ENCODE measurements at places on chromosomes 4 and X. TPM values are rescaled to one million over a fixed set of nuclear protein-coding genes. Genes with fewer than 3 reads are reported as not detected.
A peak's percentile ranks its signal among the peaks of the same experiment; 100 is the strongest.

MAB21L2 gene
- total RNA-seq, result not detected

GRCh38 chrX:54819201-54819600 lies 11.7 kb downstream of the MAGED2 start:
- DNase-seq, result no peak
- H3K4me3 ChIP-seq, result no peak overlapping the region
- no peaks in the 10 kb centered on the region for H3K27me3 ChIP-seq

DNA sequence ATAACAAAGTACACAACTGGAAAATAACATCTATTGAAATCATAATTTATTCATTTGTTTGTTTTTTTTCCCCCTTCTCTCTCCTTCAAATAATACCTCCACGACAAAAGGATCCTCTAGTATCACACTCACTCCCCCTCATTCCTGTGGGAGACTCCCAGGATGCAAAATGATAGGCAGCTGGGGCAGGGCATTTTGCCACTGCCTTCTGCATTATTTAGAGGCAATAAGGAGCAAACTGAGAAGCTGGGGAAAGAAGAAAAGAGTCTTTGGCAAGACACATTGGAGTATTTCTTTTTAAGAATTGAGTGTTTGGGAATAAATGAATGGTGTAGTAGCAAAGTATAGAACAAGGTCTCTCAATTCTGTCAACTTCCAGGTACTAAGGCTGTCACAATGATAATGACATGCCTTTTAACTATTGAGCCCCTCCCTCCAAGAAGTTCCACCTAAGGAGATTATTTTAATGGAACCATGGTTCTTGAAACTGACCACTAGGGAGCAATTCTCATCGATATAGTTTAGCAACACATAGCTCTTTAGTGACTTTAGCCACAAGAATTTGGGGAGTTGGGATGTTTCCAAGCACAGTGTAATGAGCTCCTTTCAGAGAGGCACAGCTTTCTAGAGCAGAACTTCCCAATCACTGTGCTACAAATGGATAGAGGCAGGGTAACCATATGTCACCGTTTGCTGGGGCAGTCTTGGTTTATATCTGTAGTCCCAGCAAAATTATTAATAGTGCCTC lies 303.3 kb downstream of the FRMPD4 start:
- H3K27ac ChIP-seq, result no peak overlapping the region
- H3K4me1 ChIP-seq, result no peaks in the 10 kb centered on the region
- no peak for DNase-seq
- no peak overlapping the region for H3K4me3 ChIP-seq
- no peaks in the 10 kb centered on the region for H3K36me3 ChIP-seq

DNA sequence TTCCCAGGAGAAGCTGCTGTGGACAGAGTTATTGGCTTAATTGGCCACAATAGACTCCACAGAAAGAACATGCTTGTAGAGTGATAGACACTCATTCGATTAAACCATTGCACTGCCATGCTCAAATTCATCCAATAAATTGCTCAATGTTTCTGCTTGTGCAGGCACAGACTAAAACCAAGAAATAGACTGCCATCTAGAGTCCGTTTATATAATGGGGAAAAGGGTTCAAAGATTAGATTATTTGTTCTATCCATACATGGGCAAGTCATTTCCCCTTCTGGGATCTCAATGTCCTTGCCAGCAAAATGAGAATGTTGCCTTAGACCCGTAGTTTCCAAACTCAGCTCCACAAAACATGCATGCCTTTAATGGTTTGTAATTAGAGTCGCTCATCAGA lies 8.7 kb downstream of the SMIM10 start:
- H3K36me3 ChIP-seq, result no peaks in the 10 kb centered on the region
- H3K27me3 ChIP-seq, result peaks cover 2% of the 10 kb centered on the region
- no peaks in the 10 kb centered on the region for H3K4me1 ChIP-seq
- no peak for DNase-seq
- no peak overlapping the region for H3K27ac ChIP-seq

DNA sequence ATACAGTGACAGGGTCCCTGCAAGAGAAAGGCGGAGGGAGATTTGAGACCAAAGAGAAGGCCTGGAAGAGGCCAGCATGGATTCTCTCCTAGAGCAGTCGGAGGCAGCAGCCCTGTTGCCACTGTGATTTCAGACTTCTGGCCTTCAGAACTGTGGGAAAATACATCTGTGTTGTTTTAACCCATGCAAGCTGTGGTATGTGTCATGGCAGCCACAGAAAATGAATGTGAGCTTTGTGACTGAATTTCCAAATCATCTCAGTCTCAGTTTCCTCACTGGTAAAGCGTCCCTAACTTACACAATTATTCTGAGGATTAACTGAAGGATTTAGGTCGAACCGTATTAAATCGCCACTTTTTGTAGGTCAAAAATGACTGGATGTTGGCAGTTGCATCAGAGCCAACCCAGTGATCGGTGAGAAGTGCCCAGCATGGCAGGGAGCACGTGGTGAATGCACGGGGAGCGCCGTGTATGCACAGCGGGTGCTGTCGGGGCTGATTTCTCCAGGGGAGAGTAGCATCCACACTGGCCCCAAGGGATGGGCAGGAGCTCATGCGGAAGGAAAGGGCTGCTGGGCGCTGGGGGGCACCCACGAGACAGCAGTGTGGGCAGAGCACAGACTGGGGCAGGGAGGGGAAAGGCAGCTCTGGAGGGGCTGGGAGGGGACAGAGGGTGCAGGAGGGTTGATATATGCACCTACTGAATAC lies 23.8 kb upstream of the NSG1 start:
- H3K4me3 ChIP-seq, result no peak overlapping the region
- peaks cover 4% of the 10 kb centered on the region for H3K27me3 ChIP-seq
- DNase-seq, result no peak

ART3 gene
- total RNA-seq, result not detected

PAGE5 gene
- total RNA-seq, result 0.68 TPM

FOXR2 gene
- total RNA-seq, result not detected

GRCh38 chrX:68912113-68912512 lies 83.3 kb downstream of the EFNB1 start:
- no peaks in the 10 kb centered on the region for H3K4me1 ChIP-seq
- peaks cover 2% of the 10 kb centered on the region for H3K27me3 ChIP-seq
- DNase-seq, result no peak
- H3K27ac ChIP-seq, result no peak overlapping the region
- no peaks in the 10 kb centered on the region for H3K36me3 ChIP-seq

DNA sequence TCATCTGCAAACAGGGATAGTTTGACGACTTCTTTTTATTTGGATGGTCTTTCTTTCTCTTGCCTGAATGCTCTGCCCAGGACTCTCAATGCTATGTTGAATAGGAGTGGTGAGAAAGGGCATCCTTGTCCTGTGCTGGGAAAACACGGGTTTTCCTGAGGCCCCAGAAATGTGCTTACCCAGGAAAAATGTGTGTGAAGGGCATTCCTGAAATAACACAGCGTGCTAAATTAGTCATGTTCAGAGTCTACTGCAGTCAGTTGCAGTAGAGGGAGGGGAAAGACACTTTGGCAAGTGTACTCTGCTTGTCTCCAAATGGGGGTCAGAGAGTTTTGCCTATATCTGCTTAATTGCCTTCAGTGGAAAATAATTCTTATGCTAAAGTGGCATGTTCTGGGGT lies 153.9 kb downstream of the CCNG2 start:
- no peaks in the 10 kb centered on the region for H3K36me3 ChIP-seq
- no peaks in the 10 kb centered on the region for H3K4me1 ChIP-seq
- peaks cover 10% of the 10 kb centered on the region for H3K27me3 ChIP-seq
- H3K4me3 ChIP-seq, result no peak overlapping the region

- no peaks in the 10 kb centered on the region for H3K27me3 ChIP-seq
- H3K36me3 ChIP-seq, result no peaks in the 10 kb centered on the region
- no peak for DNase-seq
- H3K4me1 ChIP-seq, result no peaks in the 10 kb centered on the region
- no peak overlapping the region for H3K27ac ChIP-seq
- H3K4me3 ChIP-seq, result no peak overlapping the region
Measured at GRCh38 chr4:167903291-167903721, 189.0 kb upstream of the ANXA10 start.

- H3K27me3 ChIP-seq, result no peaks in the 10 kb centered on the region
- DNase-seq, result no peak
- H3K36me3 ChIP-seq, result no peaks in the 10 kb centered on the region
- H3K27ac ChIP-seq, result no peak overlapping the region
- H3K4me3 ChIP-seq, result no peak overlapping the region
- no peaks in the 10 kb centered on the region for H3K4me1 ChIP-seq
Measured at GRCh38 chr4:144411119-144411518, 234.8 kb upstream of the HHIP start.

DNA sequence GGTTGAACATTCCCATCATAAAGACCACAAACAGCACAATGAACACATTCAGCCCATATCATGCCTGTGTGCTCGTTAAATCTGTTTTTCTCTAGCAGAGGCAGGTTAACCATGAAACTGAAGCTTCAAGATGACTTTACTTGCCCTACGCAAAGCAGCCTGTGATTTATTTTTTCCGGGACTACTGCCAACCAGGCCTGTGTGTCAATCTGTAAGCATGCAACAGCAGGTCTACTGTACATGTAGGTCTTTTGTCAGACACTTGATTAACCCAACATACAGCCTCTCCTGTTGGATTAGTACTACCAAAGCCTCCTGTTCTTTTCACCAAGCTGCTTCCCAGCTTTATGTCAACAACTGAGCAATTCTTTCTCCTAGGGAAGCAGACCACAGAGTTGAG lies 85.5 kb upstream of the ACSL1 start:
- DNase-seq, result peak; percentile 51
- peaks cover 10% of the 10 kb centered on the region for H3K27me3 ChIP-seq
- H3K36me3 ChIP-seq, result peaks cover 5% of the 10 kb centered on the region
- no peak overlapping the region for H3K4me3 ChIP-seq
- peaks cover 6% of the 10 kb centered on the region for H3K4me1 ChIP-seq

GRCh38 chr4:173505924-173506518 lies 24.0 kb downstream of the HAND2 start:
- no peak overlapping the region for H3K27ac ChIP-seq
- peaks cover 12% of the 10 kb centered on the region for H3K36me3 ChIP-seq
- peaks cover 30% of the 10 kb centered on the region for H3K4me1 ChIP-seq
- peak; percentile 64 for DNase-seq

GRCh38 chr4:167114416-167114971 lies 119.8 kb downstream of the SPOCK3 start:
- no peaks in the 10 kb centered on the region for H3K4me1 ChIP-seq
- H3K36me3 ChIP-seq, result no peaks in the 10 kb centered on the region
- no peak for DNase-seq
- no peak overlapping the region for H3K27ac ChIP-seq
- no peak overlapping the region for H3K4me3 ChIP-seq
- no peaks in the 10 kb centered on the region for H3K27me3 ChIP-seq

LRRC66 gene
- total RNA-seq, result 0.19 TPM

DNA sequence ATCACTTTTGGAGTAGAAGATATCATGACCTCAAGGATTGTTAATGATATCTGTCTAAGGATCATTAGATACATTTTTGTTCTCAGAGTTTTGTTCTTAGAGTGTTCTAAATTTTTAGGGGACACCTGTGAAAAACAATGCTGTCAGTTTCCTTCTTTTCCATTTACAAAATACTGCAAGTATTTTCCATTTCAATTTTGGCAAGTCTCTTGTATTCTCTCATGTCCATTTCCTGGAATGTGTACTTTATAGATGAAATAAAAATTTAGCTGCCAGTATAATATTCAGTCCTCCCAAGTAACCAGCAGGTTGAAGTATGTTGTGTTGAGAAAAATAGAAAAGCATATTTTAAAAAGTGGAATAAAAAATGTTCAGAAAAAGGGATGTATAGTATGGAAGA lies 117.9 kb upstream of the HPGD start:
- H3K4me3 ChIP-seq, result no peak overlapping the region
- no peak overlapping the region for H3K27ac ChIP-seq
- no peaks in the 10 kb centered on the region for H3K4me1 ChIP-seq
- no peaks in the 10 kb centered on the region for H3K36me3 ChIP-seq
- DNase-seq, result no peak

Data from activated CD4-positive, alpha-beta memory T cell treated with anti-CD3 and anti-CD28 coated beads for 36 hours (primary cell).